Cardiac fibroblast (primary cell): ENCODE measurements at places on chromosomes 3 and 15.

GRCh38 chr15:100973351-100974111 lies 54.4 kb downstream of the LRRK1 start:
- no peak for DNase-seq

DNA sequence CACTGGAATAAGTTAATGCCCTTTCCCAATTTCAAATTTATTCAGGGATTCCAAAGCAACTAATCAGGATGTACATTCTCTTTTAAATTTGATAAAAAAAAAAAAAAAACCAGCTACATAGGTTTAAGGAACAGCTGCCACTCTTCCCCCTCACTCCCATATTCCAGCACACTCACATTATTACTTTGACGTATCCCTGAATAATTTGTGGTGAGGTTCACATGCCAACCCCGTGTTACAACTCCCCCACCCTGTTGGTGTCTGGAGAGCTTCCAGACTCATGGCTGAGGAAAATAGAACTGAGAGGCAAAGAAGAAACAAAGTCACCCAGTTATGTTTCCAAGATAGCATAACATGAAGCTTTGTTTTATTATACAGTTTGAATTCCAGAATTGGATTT lies 300.5 kb upstream of the MME start:
- DNase-seq = peak; percentile 70

GRCh38 chr3:197027151-197027895 lies 2.3 kb downstream of the MELTF start:
- peak; percentile 18 for DNase-seq

- DNase-seq = no peak
Measured at GRCh38 chr15:40481341-40482074, 10.7 kb downstream of the CHST14 start.

GRCh38 chr3:30007668-30008067 lies 598.7 kb upstream of the TGFBR2 start:
- no peak for DNase-seq

DNA sequence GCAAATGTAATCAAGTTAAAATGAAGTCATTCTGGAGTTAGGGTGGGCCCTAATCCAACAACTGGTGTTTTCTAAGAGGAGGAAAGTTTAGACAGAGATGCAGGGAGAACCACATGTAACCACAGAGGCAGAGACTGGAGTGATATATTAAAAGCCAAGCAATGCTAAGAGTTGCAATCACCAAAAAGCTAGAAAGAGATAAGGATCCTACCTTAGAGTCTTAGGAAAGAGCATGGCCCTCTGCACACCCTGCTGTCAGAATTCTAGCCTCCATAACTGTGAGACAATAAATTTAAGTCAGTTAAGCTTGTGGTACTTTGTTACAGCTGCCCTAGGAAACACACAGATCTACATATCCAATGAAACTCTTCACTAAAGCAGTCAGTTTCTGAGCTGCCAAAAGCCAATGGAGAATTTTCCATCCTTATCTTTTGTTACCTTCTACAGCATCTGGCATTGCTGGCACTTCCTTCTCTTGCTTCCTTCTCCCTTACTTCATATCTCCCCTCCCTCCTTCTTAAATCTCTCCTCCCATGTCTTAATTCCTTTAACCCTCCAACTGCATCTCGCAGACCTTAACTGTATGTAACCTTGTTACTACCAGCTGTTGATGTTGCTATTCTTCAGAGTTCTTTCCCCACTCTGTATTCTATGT lies 11.2 kb downstream of the DCBLD2 start:
- no peak for DNase-seq

DNA sequence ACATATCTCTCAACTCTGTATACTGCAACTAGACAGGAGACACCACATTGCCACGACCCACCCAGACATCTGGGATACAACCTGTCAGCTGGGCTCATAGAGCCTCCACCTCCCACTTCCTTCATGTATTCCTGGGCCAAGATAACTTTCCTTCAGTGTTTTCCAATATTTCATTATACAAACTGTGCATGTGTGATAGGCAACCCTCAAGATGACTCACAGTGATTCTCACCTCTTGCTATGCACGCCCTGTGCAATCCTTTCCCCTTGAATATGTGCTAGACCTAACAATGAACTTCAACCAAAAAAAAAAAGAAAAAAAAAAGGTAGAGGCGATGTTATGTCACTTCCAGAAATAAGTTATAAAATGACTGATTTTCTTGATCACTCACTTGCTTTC lies 138.0 kb upstream of the ALCAM start:
- no peak for DNase-seq
